Spinal cord (tissue), 10 donors: ENCODE measurements at places on chromosomes 11 and 22. TPM values are rescaled to one million over a fixed set of nuclear protein-coding genes. Genes with fewer than 3 reads are reported as not detected.

TTLL1 gene
- total RNA-seq: 21.6 TPM

CEND1 gene
- total RNA-seq: 23.4 TPM

B3GAT3 gene
- total RNA-seq: 26.6 TPM

C11orf91 gene
- total RNA-seq: not detected

GGTLC3 gene
- not detected for total RNA-seq

LIF gene
- total RNA-seq: 0.20 TPM

NPTXR gene
- 12.0 TPM for total RNA-seq

POU2F3 gene
- not detected for total RNA-seq

ARHGAP20 gene
- total RNA-seq: 28.5 TPM

DNA sequence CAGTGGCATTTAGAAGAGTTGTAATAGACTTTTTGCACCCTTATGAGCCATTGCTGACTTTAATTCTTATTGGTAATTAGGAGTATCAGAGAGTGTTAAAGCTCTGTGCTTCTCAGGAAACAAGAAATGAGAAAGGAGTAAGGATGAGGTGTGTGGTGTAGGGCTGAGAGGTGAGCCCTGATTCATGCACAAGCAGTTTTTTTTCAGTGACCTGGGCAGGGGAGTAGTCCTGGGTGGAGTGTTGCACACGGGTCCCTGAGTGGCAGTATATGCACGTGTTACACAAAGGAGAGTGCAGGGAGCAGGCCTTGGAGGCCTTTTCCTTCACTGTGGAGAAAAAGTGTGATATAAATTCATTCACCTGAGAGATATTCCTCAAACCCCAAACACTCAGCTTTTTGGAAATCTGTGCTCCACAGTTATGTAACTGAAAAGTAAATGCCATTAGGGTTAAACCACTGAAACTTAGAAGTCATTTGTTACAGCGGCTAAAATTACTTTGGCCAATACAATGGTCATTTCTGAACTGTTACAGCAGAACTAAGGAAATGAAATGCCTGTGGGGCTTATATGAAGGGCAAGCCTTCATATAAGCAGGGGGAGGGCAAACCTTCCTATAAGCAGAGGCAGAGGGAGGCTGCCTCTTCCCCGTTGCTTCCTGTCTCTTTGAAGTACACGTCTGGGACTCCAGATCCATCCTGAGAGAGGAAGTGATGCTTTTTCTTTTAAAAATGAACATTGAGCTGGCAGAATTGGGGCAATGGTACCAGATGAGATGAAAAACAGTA is 62.6 kb upstream of the OLFML1 start:
- no peak for DNase-seq

GRCh38 chr11:2217211-2218030 is 45.8 kb upstream of the TH start:
- no peak for DNase-seq

DNA sequence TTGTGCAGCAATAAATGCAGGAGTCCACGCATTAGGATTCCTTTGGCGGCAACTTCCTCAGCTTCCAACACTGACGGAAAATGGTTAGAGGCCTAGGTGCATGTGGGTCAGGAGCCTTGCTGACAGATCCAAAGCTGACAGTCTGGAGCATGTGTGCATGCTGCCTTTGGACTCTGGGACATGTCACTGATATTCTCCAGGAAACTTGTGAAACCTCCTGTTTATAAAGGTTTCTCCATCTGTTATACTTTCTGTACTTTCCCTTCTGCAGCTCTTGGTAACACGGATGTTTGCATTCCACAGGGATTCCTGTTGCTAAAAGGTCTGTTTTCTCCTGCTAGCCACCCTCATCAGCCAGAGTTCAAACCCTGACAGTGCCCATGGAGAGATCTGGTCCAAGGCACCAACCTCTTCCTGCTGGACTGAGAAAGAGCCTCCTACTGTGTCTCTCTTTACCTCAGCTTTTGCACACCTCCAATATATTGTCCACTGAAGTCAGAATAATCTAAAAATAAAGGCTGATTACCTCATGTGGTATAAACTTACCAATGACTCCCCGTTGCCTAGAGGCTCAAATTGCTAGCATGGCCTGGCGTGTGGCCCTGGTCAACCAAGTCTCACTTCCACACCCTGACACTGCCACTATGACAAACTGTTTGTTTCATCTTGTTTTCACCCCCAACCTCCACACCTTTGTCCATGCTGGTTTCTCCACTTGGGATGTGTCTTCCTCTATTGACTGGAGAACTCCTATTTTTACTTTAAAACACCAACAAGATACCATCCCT is 31.1 kb upstream of the LYVE1 start:
- DNase-seq: no peak

DNA sequence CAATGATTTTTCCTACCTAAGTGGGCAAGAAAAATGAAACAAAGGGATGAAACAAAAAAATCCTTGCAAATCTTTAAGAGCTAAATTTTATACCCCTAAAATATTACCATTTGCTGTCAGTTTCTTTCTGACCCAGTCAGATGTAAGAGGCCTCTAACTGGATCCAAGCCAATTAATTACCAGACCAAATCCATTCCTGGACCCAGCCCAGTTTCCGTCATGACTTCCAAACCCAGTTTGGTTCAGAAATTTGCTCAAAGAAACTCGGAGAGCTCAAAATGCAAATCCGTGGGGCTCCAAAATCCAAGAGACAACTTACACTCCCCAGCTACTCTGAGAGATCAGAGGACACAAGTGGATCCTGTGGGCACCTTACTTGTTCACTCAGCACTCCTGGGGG is 46.8 kb downstream of the TRIM44 start:
- no peak for DNase-seq

GRCh38 chr22:26589845-26590736 is at the start of gene TPST2:
TSS of gene TPST2 (minus strand) at chr22:26590132. CDS start at chr22:26541630, 48,502 bp downstream.
- DNase-seq: peak; percentile 64

DNA sequence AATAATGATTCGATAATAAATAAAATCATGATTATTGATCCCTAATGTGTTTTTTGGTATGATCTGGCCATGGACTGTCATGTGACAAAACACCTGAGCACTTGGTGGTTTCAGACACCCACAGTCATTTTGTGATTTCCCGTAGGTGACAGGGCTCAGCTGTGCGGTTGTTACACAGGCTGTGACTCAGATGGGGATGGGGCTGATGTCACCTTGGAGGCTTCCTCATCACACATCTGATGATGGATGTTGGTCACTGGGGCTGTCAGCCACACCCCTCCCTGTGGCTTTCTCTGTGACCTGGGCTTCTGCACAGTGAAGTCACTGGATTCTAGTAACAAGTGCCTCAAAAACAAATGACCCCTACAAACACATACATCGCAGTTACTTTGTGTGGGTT is 995.1 kb downstream of the BRD1 start:
- no peak for DNase-seq

DNA sequence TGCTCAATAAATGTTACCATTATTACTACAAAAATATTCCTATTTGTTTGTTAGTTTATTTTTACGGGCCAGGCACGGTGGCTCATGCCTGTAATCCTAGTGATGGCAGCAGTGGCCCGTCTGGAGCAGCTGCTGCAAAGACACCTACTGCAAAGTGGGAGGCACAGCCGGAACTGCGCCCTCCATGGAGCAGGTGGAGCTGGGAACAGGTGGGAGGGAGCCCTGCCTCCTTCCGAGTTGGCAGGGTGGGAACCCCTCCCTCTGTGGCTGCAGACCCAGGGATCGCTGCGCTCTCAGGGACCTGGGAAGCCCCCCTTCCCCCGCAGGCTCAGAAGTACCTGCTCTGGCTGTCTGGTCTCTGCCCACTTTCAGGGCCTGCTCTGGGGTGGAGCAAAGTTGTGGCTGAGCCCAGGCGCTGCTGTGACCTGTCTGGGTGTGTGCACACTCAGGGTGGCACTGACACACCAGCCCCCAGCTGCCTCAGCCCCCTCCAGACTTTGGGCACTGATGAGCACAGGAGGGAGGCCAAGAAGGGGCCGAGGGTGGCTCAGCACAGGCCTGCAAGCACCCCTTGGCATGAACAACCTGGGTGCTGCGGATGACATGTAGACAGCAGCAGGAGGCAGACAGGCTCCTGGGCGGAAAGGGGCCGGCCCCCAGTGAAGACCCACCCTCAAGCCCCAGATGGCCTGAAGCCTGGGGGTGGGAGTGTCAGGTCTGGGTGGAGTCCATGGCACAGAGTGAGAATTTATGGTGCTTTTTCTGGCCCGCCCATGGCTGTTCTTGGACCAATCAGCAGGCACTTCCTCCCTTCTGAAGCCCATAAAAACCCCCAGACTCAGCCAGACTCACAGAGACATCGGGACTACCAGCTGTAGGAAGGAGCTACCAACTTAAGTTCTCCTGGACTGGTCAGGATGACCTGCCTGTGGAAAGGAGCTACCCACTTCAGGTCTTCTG is 103.7 kb upstream of the CLMP start:
- no peak for DNase-seq

DNA sequence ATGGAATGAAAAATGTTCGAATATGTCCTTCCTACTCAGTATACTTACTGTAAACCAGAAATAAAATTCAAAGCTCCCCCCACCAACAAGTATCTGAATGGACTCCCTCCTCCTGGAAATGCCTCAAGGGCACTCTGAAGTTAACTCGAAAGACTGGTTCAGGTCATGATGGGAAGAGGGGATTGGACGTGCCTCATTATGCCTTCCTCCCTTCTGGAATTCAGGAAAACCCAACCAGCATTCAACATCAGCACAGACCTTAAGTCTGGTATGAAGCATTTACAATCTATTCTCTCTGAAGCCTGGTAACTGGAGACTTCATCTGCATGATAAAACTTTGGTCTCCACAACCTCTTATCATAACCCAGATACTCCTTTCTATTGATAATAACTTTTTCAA is 428.3 kb upstream of the RAG2 start:
- DNase-seq: no peak

GRCh38 chr11:62004473-62004872 is 37.0 kb upstream of the FTH1 start:
- DNase-seq: no peak

- no peak for DNase-seq
These were observed 53.3 kb downstream of the NTM start for GRCh38 chr11:131423688-131424087.

GRCh38 chr11:108167624-108168023 is 46.3 kb downstream of the ACAT1 start:
- no peak for DNase-seq

- DNase-seq: no peak
These were observed 11.3 kb downstream of the LMO1 start for GRCh38 chr11:8252388-8252787.

DNA sequence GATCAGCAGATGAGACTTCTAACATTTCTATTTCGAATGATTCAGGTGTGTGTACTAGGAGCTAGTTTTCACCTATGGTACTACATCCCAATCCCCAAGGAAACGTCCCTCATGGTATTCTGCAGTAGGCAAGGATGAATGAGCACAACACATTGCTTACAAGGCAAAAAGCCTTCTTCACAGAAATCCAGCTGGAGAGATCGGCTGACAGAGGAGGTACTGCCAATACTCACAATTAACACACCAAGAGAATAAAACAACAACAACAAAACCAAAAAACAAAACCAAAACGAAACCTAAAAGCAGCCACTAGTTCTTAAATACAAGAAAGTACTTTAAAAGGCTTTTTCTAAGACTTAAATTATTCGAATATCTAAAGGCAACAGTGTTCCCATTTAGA is 101.4 kb downstream of the PICALM start:
- DNase-seq: no peak

- no peak for DNase-seq
These were observed 2.0 kb upstream of the PPFIA1 start for GRCh38 chr11:70268526-70268925.

DNA sequence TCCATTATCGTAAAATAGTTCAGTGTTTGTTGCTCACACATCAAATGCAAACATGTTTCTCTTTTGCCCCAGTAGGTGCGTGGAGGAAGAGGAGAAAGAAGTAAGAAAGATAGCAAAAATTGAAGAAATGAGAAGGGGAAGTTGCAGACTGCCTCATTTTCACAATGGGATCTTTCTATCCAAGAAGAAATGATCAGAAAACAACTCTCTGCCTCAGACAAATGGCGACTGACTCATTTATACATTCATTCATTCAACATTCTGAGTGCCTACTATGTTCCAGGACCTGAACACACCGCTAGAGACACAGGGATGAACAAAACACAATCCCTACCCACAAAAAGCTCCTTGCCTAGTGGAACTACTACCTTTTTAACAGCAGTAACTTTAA is 367 bp downstream of the HPS5 start:
- DNase-seq: no peak

GRCh38 chr11:74282421-74282820 is 29.0 kb downstream of the P4HA3 start:
- DNase-seq: no peak

- no peak for DNase-seq
These were observed 13.3 kb downstream of the PARVA start for GRCh38 chr11:12390687-12391110.

DNA sequence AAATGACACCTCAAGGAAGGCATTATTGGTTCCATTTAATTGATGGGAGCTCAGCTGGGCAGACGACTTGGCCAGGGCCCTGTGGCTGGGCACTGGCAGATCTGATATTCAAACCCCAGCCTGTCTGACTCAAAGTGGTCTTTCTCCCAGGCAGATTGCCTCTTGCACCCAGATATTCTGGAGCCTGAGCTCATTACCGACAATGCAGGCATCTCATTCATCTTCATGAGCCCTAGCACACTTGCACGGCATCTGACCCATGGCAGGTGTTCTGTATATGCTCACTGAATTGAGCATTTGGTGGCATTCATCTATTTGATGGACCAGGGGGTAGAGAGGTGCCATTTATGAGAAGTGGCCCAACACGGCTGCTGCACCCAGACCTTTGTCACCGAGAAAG is 193.1 kb downstream of the DSCAML1 start:
- peak; percentile 40 for DNase-seq

- no peak for DNase-seq
These were observed 4.4 kb upstream of the SYTL2 start for GRCh38 chr11:85815186-85815931.

- DNase-seq: no peak
These were observed 365.0 kb downstream of the TBC1D22A start for GRCh38 chr22:47127441-47127871.

DNA sequence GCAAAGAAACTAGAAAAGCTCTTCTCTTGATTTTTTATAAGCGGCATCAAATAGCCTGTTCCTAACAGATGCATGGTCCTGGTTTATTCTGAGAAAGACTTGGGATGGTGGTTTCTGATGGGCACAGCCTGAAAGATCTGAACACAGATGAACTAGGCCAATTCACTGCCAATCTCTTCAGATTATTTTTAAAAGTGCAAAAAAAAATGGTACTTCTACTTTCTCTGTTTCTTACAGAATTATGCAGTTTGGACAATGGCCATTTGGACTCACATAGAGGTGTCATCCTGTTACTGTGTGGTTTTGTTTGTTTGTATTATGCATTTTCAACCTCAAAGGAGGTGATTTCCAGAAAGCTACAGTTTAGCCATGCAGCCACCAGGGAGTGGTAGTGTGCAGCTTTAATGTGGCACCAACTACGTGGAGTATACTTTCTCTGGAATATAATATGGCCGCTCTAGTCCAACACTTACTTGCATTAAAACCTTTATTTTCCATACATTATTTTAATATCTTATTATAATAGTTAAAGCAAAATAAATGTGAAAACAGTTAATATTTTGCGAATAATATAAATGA is 469.8 kb upstream of the KIRREL3 start:
- DNase-seq: no peak

GRCh38 chr11:1656670-1657069 is 27.1 kb downstream of the KRTAP5-5 start:
- no peak for DNase-seq
